ENCODE measurements at places on chromosomes 7 and 10.

DNA sequence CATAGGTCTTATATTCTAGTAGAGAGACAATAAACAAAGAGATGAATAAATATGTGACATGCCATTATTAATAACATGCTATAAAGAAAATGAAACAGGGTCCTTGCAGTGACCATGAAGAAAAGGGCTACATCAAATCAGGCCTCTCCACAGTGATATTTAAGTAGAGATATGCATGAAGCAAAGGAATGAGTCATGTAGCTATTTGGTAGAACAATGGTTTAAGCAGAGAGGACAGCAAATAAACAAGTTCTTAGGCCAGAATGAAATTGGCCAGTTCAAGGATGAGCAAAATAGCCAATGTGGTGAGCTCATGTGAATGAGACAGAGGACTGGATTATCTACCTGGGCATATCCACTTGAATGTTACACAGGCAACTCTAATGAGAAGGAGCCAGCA lies 172.2 kb upstream of the FERD3L start:
- no peak for DNase-seq

GRCh38 chr10:74383642-74384041 lies 232.6 kb downstream of the ADK start:
- no peak for DNase-seq

DNA sequence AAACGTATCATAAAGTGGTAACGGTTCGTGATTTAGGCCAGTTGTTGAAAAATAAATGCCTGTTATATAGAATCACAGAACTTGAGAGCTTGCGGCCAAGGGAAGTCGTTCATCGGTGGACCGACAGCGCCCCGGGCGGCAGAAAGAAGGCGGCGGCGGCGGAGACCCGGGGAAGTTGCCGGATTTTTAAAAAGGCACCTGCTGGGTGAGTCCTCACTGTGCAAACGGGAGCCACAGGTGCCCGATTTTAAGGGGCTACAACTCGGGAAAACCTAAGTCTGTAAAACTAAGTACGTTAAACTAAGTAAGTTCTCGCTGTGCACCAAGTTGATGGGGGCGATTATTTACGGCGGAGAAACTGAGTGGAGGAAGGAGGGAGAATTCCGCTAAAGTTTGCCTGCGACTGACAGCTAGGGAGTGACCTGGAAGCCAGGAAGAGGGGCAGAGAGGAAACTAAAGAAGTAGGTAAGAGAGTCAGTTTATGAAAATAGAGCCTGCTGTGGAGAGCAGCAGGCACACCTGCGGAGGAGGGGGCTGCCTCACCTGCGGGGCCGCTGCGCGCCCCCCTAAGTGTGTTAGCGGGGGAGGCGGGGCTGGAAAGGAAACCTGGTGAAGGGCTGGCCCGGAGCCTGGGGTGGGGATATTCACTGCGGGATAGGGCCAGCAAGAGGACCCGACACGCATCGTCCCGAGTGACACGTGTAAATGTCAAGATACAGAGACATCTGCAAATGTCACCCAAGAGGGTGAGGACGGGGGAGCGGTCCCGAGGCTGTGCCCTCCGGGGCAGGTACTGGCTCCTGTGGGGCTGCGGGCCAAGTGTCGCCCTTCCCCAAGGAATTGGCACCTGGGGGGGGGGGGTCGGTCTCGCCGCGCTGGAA lies 996 bp downstream of the ADAM12 start:
- DNase-seq: peak; percentile 35

- DNase-seq: no peak
Observed at GRCh38 chr10:18140149-18140956, at the start of gene CACNB2. Gene CACNB2 (plus strand): TSS chr10:18140424.

DNA sequence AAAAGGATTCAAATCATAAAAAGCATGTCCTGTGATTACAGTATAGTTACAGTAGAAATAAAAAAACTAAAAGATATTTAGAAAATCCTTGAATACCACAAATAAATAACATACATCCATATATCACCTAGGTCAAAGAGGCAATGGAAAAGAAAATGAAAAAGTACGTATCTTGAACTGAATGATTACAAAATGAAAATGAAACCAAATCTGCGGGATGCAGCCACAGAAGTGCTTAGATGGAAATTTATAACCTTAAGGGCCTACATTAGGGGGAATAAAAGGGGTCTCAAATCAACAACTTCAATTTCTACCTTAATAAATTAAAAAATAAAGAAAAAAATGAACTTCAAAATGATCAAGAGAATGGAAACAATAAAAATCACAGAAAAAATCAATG lies 879.0 kb upstream of the CELF2 start:
- DNase-seq: no peak

All from stimulated activated CD4-positive, alpha-beta T cell treated with anti-CD3 and anti-CD28 coated beads, Interleukin-4, amount 100 ng/mL, for 4 hours (primary cell).